ENCODE measurements at places on chromosomes 13 and 19.

DNA sequence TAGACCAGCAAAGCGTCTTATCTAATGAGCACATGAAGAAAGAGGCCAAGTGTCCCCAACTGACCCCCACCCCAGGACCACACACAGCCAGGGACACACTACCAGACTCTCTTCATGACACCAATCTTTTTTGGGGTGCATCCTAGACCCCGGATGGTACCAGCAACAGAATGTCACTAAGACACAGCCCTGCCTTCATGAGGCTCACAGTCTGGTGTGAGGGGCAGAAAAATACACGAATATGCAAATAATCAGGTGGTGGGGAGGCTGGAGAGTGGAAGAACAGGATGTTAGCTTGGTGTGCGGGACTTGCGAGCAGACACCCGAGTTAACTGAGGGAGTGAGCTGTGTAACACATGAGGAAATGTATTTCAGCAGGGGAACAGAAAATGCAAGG is 17.5 kb downstream of the AKT2 start:
- no peak for DNase-seq

GRCh38 chr13:113302986-113303385 is 5.9 kb downstream of the LAMP1 start:
- no peak for DNase-seq

- no peak for DNase-seq
Observed at GRCh38 chr19:690203-690602, 5.0 kb downstream of the PRSS57 start.

- DNase-seq, result peak; percentile 73
Observed at GRCh38 chr19:1122972-1123363, 19.2 kb downstream of the GPX4 start.

All from HT-29 (cell line).